Chondrocyte (in vitro differentiated cells): ENCODE measurements at places on chromosomes 5 and 9. TPM values are rescaled to one million over a fixed set of nuclear protein-coding genes. Genes with fewer than 3 reads are reported as not detected.

The UNC5A gene
- total RNA-seq = 0.15 to 0.18 TPM (median 0.17 TPM) in 3 replicates

The PALM2AKAP2 gene
- total RNA-seq = 43.7 to 52.7 TPM (median 46.3 TPM) in 3 replicates

- H3K27ac ChIP-seq = no peak overlapping the region
- no peaks in the 10 kb centered on the region for H3K36me3 ChIP-seq
- H3K4me1 ChIP-seq = no peaks in the 10 kb centered on the region
Measured at GRCh38 chr5:100472091-100472490, 63.1 kb upstream of the FAM174A start.

- no peak overlapping the region for H3K27ac ChIP-seq
- no peaks in the 10 kb centered on the region for H3K36me3 ChIP-seq
- H3K27me3 ChIP-seq = no peaks in the 10 kb centered on the region
Measured at GRCh38 chr5:145854651-145855258, 18.1 kb downstream of the GRXCR2 start.

- no peak overlapping the region for H3K27ac ChIP-seq
- DNase-seq = no peak
- no peak overlapping the region for H3K4me3 ChIP-seq
- peaks cover 30% of the 10 kb centered on the region for H3K27me3 ChIP-seq
- no peaks in the 10 kb centered on the region for H3K36me3 ChIP-seq
Measured at GRCh38 chr9:76330034-76330433, 64.2 kb downstream of the RFK start.

- no peak overlapping the region for H3K4me3 ChIP-seq
- H3K27ac ChIP-seq = peak overlapping the region; percentile 63
- peaks cover 63% of the 10 kb centered on the region for H3K4me1 ChIP-seq
Measured at GRCh38 chr5:172862165-172862801, 28.2 kb downstream of the ERGIC1 start.

GRCh38 chr5:1138445-1139245 is 26.8 kb upstream of the SLC12A7 start:
- H3K4me3 ChIP-seq = no peak overlapping the region
- H3K27me3 ChIP-seq = peaks cover 32% of the 10 kb centered on the region
- peaks cover 4% of the 10 kb centered on the region for H3K4me1 ChIP-seq
- no peak for DNase-seq
- peak overlapping the region; percentile 27 for H3K27ac ChIP-seq

DNA sequence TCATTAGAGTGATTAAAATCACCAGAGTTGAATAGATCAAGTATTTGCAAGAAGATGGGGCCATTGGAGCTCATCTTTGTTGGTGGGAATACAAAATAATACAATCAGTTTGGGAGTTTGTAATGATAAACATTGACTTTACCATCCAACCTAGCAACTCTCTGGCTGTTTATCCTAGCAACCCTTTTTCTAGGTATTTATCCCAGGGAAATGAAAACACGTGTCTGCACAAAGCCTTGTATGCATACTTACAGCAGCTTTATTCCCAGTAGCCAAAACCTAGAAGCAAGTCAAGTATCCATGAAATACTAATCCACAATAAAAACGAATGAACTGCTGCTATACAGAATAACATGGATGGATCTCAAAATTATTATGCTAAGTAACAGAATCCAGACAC is 152.7 kb upstream of the DAB2 start:
- DNase-seq = no peak
- no peaks in the 10 kb centered on the region for H3K36me3 ChIP-seq
- peaks cover 9% of the 10 kb centered on the region for H3K4me1 ChIP-seq
- H3K27me3 ChIP-seq = peaks cover 14% of the 10 kb centered on the region
- no peak overlapping the region for H3K27ac ChIP-seq
- H3K4me3 ChIP-seq = no peak overlapping the region
